Dermis microvascular lymphatic vessel endothelial cell (primary cell): ENCODE measurements at places on chromosomes 13 and 19.

GRCh38 chr13:70703755-70704154 is 595.5 kb upstream of the KLHL1 start:
- peak; percentile 2 for DNase-seq

- no peak for DNase-seq
Measured at GRCh38 chr13:113841353-113841650, 22.6 kb downstream of the GAS6 start.

DNA sequence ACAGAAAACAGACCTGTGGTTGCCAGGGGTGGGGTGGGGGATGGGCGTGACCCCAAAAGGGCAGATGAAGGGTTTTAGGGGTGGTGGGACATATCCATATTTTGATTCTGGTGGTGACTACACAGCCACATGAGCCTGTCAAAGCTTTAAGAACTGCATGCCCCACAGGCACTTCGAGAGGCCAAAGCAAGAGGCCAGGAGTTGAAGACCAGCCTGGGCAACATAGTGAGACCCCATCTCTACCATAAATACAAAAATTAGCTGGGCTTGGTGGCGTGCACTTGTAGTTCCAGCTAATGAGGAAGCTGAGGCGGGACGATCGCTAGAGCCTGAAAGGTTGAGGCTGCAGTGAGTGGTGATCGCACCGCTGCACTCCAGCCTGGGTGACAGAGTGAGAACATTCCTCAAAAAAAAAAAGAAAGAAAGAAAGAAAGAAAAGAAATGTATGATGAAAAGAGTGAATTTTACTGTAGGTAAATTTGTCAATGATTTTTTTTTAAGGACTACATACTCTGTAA is 18.9 kb upstream of the BCL3 start:
- no peak for DNase-seq

DNA sequence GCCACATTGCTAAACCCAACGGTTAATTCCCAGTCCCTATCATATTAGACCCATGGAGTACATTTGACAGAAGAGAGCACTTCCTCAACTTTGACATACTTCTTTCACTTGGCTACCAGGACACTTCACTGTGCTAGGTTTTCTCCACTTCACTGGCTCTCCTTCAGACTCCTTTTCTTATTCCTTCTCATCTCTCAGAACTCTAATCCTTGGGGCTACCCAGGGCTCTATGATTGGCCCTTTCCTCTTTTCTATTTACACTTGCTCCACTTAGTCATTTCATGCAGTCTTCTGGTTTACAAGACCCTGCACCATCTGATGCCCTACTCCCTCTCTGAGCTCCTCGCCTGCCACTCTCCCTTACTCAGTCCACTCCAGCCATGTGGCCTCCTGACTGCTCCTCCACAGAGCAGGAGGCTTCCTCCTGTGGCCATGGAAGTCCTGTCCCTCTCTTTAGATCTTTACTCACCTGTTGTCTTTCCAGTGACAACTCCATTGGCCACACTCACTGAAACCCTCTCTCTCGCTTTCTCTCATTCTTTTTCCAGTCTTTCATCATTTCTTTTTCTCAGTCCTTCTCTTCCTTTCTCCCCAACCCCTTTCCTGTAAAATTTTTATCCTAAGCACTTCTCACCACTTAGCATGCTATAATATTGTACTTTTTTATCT is 90.4 kb downstream of the TBC1D4 start:
- DNase-seq: no peak

- peak; percentile 93 for DNase-seq
Measured at GRCh38 chr13:94858856-94859255, 146.5 kb upstream of the SOX21 start.

DNA sequence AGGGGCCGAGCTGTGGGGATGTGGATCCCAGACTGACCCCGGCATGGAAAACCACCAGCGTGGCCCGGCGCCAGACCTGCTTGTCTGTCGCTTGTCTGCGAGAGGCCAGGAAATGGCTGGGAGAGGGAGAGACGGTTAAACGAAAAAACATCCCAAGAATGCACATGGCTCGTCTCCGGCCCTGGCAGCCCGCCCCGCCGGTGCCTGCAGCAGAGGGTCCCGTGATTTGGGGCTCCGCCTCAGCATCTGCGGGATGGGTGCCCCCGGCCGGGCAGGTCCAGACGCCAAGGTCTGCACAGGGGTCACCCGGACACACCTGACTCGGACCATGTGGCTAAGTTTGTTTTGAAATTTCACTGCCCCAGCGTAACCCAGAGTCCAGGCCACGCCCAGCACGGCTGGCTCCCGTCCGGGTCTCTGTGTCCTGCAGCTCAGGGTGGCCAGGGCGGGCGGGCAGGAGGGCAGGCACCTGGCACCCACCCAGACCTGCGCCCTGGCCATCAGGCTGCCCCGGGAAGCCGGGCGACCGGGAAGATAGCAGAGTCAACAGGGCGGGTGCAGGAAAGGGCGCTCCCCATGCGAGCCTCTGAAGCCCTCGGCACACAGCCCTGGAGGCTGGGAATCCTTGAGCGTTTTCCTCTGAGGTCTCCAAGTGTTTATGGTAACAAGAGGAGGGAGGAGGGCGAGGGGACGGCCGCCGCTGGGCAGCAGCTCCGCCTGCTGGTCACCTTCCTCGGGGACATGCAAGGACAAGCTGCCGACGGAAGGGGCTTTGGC is 103.2 kb downstream of the GADD45B start:
- peak; percentile 98 for DNase-seq

DNA sequence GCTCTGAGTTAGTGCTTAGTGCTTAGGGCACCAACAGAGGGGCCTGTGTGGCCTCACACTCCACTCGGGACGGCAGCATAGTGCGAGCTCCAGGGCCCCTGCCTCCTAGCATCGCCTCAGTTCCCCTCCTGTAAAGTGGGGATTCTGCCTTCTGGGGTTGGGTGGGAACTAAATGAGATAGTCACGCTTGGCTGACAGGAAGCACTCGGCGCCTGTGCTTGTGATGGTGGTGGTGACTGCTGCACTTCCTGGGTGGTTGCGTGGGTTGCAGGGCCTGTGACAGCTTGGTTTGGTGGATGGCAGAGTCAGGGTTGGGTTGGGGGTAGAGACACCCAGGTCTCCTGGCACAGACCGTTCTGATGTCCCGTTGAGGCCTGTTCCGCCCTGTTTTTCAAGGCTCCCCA is 7.7 kb downstream of the PLEKHF1 start:
- DNase-seq: no peak

GRCh38 chr19:6580313-6580712 is 10.6 kb downstream of the CD70 start:
- peak; percentile 55 for DNase-seq
